ENCODE measurements at places on chromosomes 12 and 14. TPM values are rescaled to one million over a fixed set of nuclear protein-coding genes. Genes with fewer than 3 reads are reported as not detected.
A peak's percentile ranks its signal among the peaks of the same experiment; 100 is the strongest.

The CFAP251 gene
- 2.6 TPM for total RNA-seq

The OSGEP gene
- 47.3 TPM for total RNA-seq

The ANGEL1 gene
- 4.4 TPM for total RNA-seq

The LHX5 gene
- not detected for total RNA-seq

The CFAP54 gene
- total RNA-seq: 9.7 TPM

The TEAD4 gene
- total RNA-seq: 19.2 TPM

DNA sequence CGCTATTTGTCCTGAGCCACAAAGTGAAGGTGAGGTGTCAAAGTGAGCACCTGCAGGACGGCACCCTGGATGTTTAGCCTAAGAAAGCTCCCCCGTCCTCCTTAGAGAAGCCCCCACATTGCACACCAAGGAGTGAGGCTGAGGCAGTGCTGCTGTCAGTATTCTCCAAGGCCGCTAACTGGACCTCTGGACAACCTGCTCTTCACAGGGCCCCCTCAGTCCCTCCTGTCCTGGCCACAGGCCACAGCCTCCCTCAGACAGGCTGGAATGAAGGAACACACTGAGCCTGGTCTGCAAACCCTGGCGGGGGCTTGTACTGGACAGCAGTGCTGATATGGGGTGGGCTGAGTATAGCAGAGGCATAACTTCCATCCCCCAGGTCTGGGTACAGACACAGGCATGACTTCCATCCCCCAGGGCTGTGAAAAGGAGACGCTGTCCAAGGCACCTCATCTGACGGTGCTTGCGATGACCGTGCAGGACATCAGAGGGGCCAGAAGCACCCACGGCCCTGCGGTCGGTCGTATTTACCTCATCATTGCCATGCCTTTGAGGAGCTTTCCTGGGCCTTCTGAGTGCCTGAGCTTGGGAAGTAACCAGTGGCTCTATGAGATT, 82.4 kb upstream of the DIO3 start:
- DNase-seq: no peak

- no peak for DNase-seq
Observed at GRCh38 chr12:27555361-27555760, 31.4 kb downstream of the PPFIBP1 start.

GRCh38 chr14:100080206-100080605, 15.0 kb downstream of the EVL start:
- DNase-seq: no peak

DNA sequence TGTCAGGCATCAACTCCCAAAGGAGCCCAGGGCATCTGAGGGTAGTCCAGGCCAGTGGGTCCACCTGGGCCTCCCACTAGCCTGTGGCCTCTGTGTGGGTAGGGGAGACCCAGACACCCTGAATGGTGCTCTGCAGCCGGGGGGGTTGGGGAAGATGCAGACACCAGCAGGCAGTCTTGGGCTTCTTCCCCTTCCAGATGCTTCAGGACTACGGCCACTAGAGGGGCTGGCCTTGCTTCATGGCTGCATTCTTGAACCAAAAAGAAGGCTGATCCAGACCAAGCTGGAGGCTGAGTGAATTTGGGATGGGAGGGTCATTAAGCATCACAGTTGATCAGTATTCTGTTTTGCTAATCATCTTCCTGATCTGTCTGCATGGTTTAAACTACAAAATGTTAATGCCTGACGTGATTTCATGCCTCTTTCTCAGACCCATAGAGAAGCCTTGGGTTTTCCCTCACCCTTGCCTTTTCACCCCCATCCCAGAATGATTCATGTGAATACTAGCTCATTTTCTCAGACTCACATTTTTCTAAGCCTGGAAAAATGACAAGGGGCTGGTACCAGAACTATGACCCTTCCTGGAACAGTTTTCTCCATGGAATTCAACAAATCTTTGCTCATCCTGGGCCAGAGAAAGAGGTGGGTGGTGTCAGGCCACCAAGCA, 134.2 kb downstream of the NTF3 start:
- no peak for DNase-seq

DNA sequence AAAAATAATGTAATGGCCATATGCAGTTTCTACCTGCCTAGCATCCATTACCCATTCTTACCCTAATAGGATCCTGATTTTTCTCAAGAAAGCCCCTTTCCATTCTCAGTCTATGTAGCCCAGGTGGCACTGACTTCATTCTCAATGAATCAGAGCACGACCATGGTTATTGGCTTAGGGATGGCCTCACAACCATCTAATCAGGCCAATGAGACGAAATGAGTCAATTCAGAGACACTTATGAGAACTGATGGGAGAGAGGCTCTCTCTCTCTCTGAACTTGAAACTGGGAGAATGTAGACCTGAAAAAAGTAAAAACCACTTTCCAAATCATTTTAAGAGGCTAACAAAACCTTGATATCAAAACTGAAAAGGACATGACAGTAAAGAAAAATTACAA, 45.3 kb upstream of the OXA1L start:
- DNase-seq: no peak

DNA sequence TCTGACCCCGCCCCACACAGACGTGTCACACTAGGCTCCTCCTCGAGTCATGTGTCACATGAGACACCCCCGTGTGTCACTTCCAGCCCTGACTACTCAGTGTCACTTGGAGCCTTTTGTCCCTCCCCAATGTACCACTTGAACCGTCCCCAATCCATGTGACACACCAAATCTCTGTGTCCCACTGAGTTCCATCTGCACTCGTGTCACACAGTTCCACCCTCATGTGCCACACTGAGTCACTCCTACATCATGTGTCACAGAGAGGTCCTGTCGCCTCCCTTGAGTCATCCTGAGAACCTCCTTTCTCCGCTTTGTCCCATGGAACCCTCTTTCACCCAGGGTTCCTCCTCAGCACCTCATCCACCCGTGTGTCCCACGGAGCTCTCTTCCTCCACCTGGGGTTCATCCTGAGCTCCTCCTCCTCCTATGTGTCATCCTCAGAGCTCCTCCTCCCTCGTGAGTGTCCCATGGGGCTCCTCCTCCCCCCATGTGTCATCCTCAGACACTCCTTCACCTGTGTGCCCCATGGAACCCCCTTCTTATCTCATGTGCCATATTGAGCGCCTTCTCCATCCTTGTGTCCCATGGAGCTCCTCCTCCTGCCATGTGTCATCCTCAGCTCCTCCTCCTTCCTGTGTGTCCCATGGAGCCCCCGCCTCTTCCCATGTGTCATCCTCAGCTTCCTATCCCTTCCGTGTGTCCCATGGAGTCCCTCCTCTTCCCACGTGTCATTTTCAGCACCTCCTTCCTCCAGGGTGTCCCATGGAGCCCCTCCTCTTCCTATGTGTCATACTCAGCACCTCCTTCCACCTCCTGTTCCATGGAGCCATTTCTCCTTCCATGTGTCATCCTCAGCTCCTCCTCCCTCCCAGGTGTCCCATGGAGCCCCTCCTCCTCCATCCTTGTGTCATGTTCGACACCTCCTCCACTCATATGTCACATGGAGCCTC, 32.0 kb downstream of the RTL1 start:
- peak; percentile 60 for DNase-seq

- no peak for DNase-seq
Observed at GRCh38 chr12:104742551-104743201, 215.4 kb downstream of the SLC41A2 start.

DNA sequence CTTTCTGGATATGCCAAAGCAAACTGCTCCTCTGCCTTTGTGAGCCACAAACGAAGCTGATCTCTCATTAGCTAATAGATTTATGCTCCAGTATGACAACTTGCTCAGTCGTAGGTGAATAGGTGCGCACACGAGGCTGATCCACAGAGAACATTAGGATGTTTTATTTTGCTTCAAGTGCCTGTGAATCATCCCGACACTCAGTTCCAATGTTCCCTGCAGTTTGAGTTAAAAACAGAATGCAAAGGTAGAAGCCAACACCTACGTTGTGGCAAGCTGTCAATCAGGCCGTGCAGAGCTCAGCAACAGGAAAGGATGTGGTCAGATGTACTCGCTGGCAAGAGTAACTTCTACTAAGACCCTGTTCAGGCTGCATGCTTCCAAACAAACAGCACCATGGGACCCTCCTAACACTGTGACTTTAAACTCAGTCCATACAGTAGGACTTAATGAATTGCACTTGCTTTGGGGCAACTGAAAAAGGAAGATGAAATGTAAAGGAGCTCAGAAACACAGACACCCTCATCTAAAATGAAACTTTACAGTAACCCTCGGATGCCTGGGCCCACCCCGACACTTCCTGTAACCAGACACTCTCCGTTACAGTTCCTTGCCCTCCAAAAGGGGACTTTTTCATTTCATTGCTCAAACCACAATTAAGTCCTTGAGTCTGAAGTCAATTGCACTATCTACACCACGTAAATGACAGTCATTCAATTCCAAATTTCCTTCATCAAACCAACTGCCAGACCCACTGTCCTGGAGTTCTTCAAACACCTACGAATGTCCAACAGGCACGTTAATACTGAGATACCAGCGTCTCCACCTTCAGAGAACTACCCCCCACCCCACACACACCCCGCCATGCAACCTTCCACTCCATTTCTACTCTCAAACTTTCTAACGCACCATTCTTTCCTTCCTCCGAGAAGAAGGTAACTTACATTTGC, 1.6 kb downstream of the CCDC88C start:
- peak; percentile 47 for DNase-seq

GRCh38 chr12:120902846-120903411, 1.2 kb downstream of the SPPL3 start:
- DNase-seq: peak; percentile 13

GRCh38 chr12:11954181-11954580, 116.6 kb upstream of the BCL2L14 start:
- no peak for DNase-seq

- no peak for DNase-seq
Observed at GRCh38 chr14:60220917-60221316, 28.1 kb upstream of the PPM1A start.

DNA sequence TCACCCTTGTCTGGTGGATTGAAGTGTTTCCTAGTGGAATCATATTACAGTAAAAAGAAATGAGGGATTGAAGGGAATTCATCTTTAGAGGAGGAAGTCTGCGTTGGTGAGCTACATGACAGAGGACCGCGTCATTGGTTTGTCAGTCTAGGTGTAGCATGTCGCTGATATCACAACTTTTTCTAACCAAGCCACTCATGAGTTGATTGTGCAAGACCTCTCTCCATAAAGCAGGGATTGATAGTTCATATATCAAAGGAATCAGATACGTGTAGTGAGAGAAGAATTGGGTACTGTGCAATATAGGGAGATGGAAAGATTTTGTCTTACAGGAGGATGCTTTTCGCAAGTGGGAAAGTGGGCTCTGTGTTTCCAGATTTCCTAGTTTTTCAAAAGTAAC, 3.0 kb upstream of the FBXO33 start:
- DNase-seq: no peak

DNA sequence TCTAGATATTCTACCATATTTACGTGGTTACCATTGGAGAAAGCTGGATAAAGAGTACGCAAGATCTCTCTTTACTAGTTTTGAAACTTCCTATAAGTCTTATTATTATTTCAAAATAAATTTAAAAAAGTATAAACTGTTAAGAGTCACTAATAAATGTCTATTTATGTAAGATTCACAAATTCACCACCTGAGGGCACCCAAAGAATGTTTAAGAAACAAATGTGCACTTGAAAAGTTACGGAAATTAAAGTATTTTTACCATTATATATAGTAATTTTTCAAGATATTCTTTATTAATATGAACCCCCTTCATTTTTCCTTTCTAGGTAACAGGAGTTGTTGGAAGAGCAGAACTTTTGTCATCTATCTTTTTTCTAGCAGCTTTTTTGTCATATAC, 11.9 kb downstream of the TMTC3 start:
- DNase-seq: peak; percentile 78

DNA sequence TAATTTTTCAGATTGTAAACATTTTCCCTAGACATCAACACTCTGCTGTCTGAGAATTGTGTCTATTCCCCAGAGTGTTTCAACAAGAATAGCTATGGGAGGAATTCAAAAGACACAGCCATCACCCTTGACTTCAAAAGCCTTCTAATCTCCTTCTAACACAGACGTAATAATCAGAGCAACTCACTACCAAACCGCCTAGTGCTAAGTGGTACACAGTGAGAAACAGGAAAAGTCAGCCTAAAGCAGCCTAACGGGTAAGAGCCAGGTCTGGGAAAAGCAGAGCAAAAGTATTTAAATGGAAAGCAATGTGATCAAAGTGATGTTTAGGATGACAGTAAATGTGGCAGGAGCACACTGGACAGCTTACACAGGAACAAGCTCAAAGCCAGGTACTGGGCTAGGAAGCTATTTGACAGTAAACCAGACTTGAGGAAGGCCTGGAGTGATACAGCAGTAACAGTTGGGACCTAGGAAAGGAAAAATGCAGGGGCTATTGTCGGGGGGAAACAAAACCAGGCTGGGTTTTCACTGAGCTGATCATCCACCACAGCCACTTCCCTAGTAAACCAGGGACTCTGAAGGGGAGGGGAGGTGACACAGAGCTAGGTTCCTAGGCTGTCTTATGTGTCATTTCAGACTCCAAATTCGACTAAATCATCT, 29.4 kb downstream of the CORO1C start:
- DNase-seq: no peak

GRCh38 chr12:6272300-6273204, 37.9 kb upstream of the PLEKHG6 start:
- no peak for DNase-seq

- DNase-seq: peak; percentile 39
Observed at GRCh38 chr12:131980263-131980662, 30.5 kb downstream of the EP400 start.
